Non-pigmented ciliary epithelial cell (primary cell): ENCODE measurements at places on chromosomes 7 and 10.

- peak; percentile 75 for DNase-seq
These were observed 39.9 kb upstream of the TMEM229A start for GRCh38 chr7:124072603-124073309.

DNA sequence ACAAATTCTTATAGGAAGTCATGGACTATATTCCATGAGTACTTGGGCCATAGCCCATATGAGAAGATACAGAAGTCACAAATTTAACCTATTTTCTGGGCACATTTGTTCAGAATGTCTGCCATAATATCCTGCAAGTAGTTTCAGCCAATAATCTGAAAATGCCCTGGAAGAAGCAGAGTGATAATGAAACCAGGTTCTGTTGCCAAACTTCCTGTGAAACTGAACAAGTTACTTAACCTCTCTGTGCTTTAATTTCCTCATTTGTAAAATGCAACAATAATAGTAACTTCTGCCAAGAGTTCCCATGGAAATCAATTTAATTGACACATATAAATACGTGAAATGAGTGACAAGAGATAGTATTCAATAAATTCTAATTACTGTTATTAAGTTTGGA lies 88.8 kb downstream of the SEMA3C start:
- DNase-seq, result no peak

- no peak for DNase-seq
These were observed 102.7 kb upstream of the PRSS1 start for GRCh38 chr7:142646386-142647140.

GRCh38 chr7:28823582-28823981 lies 134.5 kb downstream of the TRIL start:
- no peak for DNase-seq

- no peak for DNase-seq
These were observed 5.3 kb downstream of the ZNF488 start for GRCh38 chr10:47378606-47379444.

DNA sequence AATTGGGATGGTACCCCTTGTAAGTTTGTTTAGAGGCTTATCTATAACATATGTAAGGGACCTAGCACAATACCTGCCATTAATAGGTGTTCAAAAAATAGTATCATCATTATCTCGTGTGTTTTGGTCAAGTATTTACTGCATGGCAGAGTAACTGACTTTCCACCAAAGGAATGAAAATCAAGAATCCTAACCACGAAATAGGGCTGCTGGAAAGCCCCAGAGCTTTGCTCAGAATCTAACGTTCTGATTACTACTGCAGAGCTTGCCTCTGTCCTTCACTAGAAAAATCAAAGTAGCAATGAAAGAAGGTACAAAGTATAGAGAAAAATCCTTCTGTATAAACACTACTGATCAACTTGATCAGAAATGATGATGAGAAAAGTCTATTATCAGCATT lies 34.9 kb downstream of the DCLRE1C start:
- DNase-seq, result no peak

- no peak for DNase-seq
These were observed 346.8 kb upstream of the MEOX2 start for GRCh38 chr7:16033233-16033632.

- no peak for DNase-seq
These were observed 159.0 kb upstream of the MEOX2 start for GRCh38 chr7:15845461-15845860.

- peak; percentile 22 for DNase-seq
These were observed 97.7 kb downstream of the ARHGAP12 start for GRCh38 chr10:31830887-31831286.

- no peak for DNase-seq
These were observed 65.1 kb downstream of the SFMBT2 start for GRCh38 chr10:7345717-7346116.

GRCh38 chr7:50362712-50363282 lies 58.3 kb downstream of the IKZF1 start:
- DNase-seq, result no peak

DNA sequence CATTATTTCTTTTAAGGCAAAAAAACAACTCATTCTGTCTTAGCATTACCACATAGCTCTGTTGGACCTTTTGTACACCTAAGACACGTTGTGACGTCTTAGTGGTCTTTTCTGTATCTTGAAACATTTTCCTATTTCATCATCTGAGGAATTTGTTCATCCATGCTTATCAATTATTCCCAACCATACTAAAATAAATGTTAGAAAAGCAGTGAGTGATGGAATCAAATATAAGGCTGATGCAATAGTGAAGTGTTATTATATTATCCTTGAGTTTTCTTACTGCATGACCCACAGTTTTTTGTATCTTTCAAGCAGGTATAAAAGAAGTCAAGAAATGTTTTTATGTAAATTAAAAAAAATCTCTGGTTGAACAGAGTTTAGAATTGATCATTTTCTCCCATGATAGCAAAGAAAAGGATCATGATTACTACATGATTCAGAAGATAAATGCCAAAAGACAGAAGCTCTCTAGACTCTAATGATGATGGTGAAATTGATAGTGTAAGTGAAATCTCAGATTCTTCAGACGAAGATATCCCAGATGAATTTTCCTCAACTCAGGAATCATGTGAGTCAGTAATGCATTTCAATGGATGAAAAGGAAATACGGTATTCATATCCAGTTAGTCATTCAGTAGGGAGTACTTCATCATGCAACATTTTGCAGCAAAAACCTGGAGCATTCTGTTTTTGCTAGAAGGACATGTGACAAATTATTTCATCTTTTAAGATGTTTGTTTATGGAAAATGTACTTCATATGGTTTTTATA lies 51.4 kb downstream of the CELF2 start:
- no peak for DNase-seq

DNA sequence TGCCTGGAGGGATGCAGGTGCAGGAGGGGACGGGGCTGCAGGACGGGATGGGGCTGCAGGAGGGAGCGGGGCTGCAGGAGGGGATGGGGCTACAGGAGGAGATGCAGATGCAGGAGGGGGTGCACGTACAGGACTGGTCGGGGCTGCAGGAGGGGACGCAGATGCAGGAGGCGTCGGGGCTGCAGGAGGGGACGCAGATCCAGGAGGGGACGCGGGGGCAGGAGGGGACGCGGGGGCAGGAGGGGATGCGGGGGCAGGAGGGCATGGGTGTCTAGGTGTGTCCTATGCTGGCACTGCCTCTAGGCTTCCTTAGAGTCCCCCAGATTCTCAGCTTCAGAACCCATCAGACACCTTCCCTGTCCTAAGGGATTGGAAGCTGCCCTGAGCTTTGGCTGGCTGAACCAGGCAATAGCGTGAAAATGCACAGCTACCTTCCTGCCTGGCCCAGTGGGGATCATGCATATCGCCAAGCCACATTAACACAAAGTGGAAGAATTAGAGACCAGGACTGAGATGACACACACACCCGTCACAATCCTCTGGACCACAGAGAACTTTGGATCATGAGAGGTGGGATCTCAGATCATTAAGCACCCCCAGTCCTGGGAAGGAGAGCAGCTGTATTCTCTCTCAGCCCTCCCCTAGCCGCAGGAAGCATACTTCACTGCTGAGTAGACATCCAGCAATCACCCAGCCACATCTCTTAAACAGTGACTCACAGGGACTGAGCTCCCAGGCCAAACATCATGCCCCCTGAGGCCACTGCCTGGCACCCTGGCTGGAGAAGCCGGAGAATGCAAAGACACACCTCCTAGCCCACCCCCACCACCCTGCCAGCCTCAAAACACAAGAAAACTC lies 67.3 kb downstream of the VWA2 start:
- peak; percentile 86 for DNase-seq

GRCh38 chr7:24463474-24463873 lies 109.8 kb upstream of the PALS2 start:
- no peak for DNase-seq

GRCh38 chr7:101134399-101134980 lies 7.6 kb downstream of the SERPINE1 start:
- DNase-seq, result peak; percentile 42

- no peak for DNase-seq
These were observed 305.0 kb upstream of the ZNF32 start for GRCh38 chr10:43953672-43954071.

- no peak for DNase-seq
These were observed 76.3 kb downstream of the FOXL3 start for GRCh38 chr7:366161-366803.

DNA sequence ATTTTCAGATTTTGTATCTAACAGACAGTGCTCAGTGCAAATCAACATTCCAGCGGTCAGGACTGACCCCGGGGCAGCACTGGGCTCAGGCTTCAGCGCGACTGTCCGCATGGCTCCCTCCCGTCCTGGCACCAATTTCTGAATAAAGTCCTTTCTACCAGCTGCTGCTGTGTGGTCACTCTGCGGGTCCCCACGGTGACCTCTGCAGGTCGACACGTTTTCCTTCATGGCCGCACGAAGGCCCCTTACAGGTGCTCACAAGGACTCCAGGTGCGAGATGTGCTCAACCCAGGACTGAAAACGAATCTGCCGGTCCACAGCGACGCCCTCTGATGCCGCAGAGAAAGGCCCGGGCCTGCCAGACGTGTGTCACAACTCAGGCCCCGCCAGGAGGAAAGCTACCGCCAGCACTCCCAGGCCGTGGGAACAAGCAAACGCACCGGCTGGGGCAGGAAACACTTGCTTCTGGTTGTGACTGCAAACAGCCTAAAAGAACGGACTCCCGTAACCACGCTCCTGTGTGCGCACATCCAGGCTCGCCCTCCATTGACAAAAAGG lies 3.7 kb upstream of the UTF1 start:
- no peak for DNase-seq

DNA sequence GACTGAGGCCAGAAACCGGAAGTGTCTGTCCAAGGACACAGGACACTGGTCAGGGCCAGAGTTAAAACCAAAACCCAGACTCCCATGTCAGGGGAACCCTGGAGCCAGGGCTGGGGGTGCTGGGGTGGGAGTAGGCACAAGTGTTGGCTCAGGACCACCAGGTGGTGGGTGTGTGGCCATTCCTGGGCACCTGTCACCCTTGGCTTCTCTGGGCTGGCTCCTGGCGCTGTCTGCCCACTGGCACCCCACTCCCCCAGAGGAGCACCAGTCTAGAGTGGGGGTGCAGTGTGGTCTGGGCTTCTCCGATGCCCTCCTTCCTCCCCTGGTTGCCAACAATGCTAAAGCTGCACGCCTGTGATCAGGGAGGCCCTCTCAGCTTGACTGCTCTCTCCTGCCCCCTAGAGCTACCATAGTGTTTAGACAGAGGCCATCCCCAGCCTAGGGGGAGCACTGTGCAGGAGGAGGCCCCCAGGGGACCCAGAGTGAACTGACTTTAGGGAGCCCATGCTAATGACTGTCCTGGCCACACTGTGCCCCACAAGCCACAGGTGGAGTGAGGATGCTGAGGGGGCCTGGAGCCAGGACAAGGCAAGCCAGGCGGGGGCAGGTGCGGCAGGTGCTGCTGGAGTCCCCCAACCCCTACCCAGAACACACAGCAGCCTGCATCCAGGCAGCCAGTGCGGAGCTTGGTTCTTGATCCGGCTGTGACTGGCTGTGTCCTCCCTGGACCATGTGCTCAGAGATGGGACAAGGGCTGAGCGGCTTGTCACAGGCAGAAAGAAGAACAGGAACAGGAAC lies 11.0 kb downstream of the RASGEF1A start:
- no peak for DNase-seq

DNA sequence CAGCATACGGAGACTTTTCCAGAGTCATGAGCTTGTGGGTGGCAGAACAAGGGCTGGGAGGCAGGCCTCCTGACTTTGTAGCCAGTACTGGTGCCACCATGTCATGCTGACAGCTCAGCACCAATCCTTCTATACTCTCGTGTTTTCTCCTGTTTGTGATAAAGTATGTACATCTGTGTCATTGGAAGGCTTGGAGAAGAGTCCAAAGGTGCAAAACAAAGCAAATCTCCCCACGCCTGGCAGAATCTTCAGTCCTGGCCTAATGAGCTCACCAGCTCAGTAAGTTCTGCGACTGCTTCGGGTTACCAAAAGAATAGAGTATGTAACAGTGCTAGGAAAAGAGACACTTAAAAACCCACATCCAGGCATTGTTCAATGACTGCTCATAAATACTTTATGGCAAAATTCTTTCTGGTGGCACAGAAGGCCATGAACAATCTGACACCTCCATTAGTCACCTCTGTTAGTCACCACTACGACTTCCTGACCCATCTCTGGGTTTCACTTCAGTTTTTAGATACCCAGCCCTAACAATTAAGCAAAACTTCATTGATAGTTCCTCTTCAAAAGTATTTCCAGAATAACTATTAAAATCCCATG lies 24.5 kb downstream of the STEAP1 start:
- peak; percentile 55 for DNase-seq

DNA sequence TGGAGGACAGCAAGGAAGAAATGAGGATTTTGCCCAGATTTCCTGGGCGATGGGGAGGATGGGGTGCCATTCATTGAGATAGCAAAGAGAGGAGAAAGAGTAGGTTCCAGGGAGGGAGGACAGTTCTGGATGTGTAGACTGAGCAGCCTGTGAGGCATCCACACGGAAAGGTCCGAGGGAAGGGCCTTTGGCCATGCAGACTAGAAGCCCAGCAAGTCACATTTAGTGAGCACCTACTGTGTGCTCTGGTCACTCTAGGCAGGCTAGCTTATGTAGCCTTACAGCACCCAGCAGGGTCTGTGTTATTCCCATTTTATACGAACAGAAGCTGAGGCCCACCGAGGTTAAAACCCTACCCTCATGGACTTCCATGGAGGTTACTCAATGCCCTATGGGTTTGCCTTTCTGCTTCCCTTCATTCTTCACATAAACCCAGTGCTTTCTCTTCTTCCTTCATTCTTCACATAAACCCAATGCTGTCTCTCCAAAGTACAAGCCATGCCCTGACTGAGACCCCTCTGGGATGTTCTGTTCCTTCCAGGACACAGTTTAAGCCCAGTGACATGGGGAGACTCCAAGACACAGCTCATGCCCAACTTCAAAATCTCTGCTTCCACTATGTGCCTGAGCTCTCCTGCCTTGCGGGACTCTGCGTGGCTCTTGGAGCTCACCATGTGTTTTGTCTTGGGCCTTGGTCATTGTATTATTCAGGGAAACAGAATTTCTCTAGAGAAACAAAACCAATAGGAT lies 13.7 kb downstream of the IL2RA start:
- DNase-seq, result no peak

- DNase-seq, result no peak
These were observed 31.9 kb downstream of the ARL4A start for GRCh38 chr7:12719141-12719919.

- DNase-seq, result no peak
These were observed 32.3 kb downstream of the REEP3 start for GRCh38 chr10:63553473-63553872.

DNA sequence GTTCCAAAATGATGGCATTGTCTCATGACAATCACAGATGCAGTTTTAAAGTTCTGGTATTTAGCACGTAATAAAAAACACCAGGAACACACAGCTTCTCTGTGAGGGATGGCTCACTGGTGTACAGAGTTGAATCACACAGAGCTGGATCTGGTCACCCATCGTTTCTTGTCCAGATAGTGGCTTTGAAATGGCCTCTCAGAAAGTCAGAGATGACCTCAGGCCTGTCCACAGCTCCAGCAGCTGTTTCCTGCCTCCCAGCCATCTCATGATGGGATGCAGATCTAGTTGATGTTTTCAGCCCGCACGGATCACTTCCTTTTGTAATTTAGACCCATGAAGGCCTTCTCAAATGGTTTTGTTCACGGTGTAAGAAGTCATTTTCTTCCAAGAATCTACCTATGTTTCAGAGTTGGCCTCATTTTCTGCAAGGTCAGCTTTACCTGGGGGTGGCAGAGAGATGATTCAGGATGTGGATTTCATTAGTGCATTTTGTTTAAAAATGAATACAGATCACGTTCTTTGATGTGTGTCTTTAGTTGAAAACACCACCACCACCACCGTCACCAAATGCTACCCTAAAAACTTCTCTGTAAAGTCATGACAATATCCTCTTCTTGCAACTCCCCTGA lies 166.2 kb downstream of the SNX10 start:
- DNase-seq, result no peak

GRCh38 chr7:381211-382042 lies 91.5 kb downstream of the FOXL3 start:
- no peak for DNase-seq
